ENCODE measurements at places on chromosomes 4 and X.

DNA sequence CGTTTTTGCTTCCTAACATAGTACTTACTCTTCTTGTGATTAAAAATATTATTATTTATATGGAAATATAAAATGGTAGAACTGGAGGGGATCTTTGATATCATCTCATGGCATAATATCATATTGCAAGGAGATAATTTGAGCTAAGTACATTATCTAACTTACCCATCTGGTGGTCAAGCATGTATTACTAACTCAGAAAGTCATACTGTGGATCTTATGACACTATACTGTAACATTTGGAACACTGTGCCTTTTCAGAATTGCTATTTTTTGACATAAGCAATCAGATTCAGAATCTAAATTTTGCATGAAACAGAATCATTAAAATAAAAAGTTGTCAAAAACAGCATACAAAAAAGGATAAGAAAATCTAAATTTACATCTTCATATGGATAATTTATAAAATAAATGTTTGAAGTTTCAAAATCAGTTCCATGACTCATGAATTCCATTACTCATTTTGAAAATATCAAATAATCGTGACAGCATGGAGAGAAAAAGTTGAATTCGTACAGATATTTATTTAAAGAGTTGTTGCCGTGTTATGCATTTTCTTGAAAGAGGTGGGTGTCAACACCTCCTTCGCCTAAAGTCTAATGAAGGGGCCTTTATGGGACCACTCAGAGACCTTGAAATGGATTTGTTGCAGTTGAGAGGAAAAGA, 928.1 kb downstream of the PDHA2 start:
- no peak for DNase-seq

GRCh38 chr4:67776746-67777145, 22.6 kb upstream of the GNRHR start:
- DNase-seq: no peak

- no peak for DNase-seq
Measured at GRCh38 chr4:157204634-157205244, 15.8 kb upstream of the GRIA2 start.

GRCh38 chr4:112003231-112003907, 141.9 kb upstream of the FAM241A start:
- no peak for DNase-seq

DNA sequence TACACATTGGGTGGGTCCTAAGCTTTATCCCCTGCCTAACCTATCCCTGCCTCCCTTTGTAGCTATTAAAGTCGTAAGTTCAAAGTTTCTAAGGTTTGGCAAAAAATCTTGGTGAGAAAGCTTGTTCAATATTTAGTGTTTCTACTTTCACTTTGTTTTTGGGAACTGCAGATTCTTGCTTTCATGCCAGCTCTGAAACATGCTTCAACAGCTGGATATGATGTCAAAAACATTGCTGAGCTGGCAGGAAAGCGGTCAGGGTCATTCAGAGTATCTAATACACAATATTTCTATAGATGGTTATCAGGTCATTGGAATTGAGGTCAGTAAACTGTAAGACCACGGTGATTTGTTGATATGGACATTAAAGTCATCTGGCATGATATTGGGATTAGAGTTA, 19.7 kb downstream of the CENPI start:
- no peak for DNase-seq

GRCh38 chr4:128615197-128615596, 194.3 kb upstream of the JADE1 start:
- no peak for DNase-seq
